ENCODE measurements at places on chromosomes 13 and 19.
A peak's percentile ranks its signal among the peaks of the same experiment; 100 is the strongest.

DNA sequence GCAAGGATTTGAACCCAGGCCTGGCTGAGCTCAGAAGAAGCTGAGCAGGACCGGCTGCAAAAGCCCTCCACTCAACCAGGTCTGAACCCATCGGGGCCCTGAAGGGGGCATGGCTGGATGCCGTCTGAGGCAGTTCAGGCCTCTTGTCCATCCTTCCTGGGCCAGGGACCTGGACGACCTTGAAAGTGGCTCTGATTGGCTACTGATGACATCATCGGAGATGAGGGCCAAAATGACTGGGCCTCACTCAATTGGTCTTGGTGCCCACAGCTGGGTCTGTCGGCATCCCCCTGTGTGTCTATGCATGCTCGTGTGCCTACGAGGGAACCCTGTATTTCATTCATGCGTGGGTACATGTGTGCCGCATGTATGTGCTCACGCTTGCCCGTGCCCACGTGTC is 71.8 kb downstream of the PTPRS start:
- no peak for DNase-seq

- no peak for DNase-seq
Measured at GRCh38 chr19:30135093-30135757, 193.2 kb downstream of the URI1 start.

DNA sequence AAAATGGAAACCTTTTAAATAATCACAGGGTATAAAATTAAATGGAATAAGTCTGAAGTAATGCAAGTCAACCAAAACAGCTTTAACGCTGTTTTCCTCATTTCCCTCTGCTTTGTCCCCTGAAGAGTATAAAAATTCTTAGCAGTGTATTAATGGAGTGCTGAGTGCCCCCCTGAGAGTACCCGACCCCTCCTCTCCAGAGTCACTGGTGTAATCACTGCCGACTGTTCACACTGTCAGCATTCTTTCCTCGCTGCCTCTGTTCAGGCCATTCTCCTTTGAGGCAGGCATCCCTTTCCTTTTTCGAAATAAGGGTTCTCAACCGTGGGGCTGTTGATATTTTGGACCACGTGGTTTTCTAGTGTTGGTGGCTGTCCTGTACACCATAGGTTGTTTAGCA is 146.9 kb upstream of the SLC10A2 start:
- no peak for DNase-seq

DNA sequence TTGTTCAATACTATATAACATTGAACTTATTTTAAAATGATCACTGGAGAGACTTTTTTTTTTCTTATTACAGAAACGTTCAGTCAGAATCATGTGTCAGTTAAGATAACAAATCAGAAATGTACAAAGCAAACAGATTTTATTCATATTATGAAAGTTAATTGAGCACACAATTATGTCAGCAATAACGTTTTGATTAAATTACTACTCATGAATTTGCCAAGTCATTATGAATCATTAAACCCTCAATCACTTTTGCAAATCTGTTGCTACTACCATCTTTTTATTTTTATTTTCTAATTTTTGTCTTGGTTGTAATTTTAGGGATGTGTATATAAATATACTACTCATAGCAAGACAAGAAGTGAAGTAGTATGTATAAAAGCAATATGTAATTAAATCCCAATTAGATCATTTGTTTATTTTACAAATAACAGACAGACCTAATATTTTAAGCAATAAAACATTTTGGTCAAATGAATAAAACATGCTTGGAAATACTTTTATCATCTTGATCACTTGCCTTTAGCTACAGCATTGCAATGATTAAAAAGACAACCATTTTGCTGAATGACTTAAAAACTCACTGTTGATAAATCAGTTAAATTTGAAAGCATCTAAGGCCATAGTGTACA is 893.4 kb upstream of the MIR17HG start:
- DNase-seq = no peak

DNA sequence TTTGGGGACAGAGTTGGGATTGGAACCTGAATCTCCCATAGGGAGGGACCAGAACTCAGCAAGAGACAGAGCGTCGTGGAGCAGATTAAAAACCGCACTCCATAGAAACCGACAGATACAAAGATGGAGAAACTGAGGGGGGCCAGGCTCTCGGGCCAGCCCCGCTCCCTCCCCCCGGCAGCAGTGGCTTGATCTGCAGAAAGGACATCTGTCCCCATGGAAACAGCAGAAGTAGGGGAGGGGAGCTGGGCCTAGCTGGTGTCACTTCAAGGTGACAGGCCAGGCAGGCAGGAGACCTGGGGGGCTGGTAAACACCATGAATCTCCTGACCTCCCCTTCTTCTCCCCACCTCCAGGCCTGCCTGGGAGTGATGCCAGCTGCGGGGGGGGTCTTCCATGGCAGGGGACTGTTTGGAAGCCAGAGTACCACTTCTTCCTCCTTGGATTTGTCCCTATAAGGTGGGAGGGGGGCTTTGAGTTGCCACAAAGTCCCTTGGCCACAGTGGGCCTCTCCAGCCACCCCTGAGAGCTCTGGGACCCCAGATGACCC is 10.9 kb downstream of the TMIGD2 start:
- DNase-seq = no peak

- no peak for DNase-seq
Measured at GRCh38 chr19:374886-375235, 30.3 kb upstream of the MIER2 start.

GRCh38 chr13:41938918-41939317 is 22.0 kb downstream of the VWA8 start:
- no peak for DNase-seq

DNA sequence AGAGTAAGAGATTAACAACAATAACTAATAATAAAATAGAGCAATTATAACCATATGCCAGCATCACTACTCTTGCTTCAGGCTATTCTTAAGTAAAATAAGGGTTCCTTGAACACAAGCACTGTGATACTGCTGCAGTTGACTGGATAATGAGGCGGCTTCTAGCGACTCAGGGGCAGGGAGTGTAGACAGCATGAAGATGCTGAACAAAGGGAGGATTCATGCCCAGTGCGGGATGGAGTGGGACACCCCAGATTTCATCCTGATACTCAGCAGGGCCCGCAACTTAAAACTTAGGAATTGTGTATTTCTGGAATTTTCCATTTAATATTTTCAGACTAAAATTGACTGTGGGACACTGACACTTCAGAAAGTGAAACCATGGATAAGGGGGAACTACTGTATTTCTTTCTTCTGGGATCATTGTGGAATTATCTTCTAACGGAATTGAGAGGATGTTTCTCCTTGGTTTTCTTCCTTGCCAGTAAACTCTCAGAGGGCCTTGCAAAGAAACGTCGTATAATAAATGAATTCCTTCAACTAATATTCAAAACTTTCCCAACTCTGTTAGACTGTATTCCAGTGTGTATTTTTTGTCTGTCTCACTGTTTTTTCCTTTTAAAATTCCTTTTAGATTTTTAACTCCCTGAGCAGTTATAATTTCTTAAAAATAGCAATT is 127.5 kb downstream of the B3GLCT start:
- DNase-seq = no peak

GRCh38 chr19:55437410-55437809 is 5.7 kb downstream of the SHISA7 start:
- no peak for DNase-seq

DNA sequence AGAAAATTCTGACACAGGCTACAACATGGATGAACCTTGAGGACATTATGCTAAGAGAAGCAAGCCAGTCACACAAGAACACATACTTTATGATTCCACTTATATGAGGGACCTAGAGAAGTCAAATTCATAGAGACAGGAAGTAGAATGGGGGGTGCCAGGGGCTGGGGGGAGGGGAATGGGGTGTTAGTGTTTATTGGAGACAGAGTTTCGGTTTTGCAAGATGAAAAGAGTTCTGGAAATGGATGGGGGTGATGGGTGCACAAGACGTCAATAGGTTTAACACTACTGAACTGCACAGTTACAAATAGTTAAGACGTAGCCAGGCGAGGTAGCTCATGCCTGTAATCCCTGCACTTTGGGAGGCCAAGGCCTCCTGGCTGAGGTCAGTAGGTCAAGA is 3.5 kb upstream of the ZNF787 start:
- no peak for DNase-seq

DNA sequence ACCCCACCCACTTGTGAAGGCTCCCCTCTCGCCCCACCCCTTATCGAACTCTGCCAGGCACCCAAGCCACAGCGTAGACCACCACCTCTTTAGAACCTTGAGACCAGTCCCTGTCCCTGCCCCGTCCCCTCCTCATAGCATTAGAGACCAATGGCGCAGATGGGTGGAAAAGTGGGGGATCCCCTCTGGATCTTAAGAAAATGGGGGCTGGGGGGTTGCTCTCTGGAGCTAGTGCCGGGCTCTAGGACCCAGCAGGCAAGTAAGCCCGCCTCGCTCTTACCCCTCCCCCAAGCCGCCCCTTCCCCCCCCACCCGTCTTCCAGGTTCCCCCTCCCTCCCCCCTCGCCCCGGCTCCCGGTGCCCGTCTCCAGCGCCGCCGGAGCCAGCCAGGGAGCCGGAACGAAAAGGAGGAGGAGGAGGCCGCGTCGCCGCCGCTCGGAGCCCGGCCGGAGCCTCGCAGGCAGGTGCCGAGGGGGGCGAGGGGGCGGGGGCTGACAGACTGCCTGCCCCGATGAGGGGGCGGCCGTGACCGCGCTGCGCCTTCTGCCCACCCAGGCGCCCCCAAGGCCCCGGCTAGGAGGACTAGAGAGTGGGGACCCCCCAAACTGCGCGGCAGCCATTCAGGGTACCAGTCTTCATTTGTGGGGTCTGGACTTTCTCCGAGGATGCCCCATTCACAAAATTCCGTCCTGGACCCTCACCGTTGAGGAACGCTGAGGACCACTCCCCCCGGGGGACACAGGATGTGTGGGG is at the start of gene SPRED3:
SPRED3 (plus strand) TSS at position 349 of the 752 bp plus-strand sequence. CDS start 1,606 bp downstream, outside the sequence.
- no peak for DNase-seq

DNA sequence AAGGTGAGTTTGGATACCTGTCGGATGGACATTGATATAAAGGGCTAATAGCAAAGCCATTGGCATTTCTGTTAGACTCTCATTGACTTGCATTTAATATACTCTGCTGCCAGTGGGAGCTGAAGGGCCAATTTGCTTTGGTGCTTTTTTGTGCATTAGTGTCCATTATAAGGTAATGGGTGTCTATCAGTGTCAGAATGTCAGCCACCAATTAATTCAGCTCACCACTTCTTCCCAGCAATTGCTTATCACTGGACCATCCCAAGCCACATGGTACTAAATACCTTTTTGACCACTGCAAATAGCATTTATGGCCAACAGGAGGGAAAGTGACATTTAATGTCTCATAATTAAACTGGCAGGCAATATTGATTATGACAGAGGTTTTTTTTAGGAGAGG is 317.8 kb downstream of the TEX29 start:
- DNase-seq = no peak

DNA sequence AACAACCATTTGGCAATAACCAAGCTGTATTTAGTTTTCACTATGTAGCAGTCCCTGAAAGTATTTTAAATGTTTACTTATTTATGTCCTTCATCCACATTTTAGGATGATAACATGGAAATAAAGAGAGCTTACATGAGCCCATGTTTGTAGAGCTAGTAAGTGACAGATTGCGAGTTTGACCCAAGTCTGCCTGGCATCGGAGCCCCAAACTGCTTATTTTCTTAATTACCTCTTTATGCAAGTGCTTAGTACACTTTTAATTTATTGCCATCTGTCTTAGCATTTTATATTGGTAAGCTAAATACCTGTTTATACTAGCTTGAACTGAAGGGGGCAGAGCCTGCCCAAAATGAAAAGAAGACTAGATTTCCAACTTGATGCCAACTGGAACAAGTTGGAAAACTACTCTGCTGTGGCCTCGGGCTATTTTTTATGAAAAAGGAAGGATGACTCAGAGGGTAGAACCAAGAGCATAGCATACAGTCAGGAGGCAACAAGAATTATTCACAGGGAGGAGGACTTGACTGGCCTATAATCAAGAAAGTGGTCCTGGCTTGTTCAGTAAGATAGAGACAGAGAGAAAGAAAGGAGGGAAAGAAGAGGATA is 150.2 kb downstream of the NDFIP2 start:
- DNase-seq = peak; percentile 97

DNA sequence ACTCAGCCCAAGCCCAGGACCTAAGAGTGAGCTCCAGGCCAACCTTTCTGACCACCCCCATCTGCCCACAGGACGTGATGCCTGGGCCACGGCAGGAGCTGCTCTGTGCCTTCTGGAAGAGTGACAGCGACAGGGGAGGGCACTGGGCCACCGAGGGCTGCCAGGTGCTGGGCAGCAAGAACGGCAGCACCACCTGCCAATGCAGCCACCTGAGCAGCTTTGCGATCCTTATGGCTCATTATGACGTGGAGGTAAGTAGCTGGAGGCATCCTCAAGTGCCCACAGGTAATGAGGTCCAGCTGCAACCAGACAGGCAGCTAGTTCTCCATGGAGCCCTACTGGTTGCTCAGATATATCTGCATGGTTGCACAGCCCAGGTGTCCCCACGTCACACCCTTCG is 14.8 kb downstream of the DDX39A start:
- DNase-seq = no peak

DNA sequence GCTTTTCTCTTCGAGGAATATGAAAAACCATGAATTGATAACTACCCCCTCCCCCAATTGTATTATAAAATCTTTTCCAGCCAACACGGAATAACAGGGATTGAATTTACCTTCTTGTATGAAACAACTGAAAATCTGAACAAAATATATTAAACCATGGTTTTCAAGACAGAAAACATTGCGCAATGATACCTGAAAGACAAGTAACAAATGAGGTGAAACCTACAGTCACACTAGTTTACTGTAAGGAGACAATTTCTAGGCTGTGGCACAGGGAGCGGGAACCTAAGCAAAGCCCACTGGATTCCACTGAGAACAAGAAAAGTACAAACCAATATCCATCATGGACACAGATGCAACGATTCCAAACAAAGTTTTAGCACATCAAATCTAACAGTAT is 53.4 kb downstream of the ZNF283 start:
- no peak for DNase-seq

DNA sequence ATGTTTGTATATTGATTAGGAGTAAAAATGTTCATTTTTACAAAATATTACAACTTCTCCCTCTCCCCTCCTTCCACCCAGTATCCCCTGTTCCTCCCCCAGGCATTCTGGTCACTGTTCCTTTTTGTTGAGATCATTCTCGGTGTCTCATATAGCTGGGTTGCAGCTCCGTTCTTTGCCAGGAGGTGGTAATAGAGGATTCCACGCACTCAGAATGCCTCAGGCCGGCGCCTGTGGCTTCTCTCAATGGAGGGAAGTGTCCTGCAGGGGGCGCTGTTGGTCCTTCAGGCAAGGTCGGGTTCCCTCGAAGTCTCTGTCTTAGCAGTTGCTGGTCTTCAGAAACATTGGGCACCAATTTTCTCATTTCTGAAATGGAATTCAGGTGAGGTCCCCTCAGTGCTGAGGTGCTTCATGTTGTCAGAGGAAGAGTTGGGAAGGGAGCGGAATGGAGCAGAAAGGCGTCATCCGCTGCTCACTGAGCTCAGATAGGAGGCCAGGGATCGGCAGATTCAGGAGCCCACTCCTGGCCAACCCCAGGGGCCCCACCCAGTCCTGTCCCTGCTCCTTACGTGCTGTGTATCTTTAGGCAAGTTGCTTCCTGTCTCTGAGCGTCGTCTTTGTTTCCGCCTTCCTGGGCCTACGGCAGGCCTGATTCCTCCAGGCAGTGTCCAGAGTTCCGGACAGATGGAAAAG is 10.3 kb upstream of the GARIN5A start:
- DNase-seq = peak; percentile 32
